ENCODE measurements at places on chromosomes 6 and 20.

DNA sequence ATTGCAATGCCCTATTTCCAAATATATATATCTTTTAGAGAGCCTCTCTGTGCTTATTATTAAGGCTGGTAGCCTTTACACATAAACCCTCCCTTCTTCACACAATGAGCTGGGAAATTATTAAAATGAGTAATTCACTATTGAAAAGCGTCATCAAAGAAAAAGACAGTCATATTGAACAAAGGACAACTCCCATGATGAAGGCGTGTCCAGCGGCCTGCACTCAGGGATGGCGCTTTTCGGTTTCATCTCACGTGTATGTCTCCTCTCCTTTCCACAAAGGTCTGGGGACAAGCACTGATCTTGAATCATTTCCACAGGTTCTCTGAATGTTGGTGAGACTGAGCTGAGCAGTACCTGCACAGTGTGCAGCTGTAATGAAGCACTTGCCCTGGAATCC lies 3.5 kb downstream of the SERPINB9 start:
- no peak for DNase-seq

- no peak for DNase-seq
These were observed 59.7 kb downstream of the PFDN4 start for GRCh38 chr20:54267483-54268003.

GRCh38 chr6:143583542-143584327 lies 72.2 kb upstream of the FUCA2 start:
- DNase-seq = no peak

- no peak for DNase-seq
These were observed 23.2 kb downstream of the RIN2 start for GRCh38 chr20:19781235-19781634.

GRCh38 chr6:17393892-17394631 lies 667 bp downstream of the CAP2 start:
- no peak for DNase-seq
